ENCODE measurements at places on chromosomes 6 and 20.

DNA sequence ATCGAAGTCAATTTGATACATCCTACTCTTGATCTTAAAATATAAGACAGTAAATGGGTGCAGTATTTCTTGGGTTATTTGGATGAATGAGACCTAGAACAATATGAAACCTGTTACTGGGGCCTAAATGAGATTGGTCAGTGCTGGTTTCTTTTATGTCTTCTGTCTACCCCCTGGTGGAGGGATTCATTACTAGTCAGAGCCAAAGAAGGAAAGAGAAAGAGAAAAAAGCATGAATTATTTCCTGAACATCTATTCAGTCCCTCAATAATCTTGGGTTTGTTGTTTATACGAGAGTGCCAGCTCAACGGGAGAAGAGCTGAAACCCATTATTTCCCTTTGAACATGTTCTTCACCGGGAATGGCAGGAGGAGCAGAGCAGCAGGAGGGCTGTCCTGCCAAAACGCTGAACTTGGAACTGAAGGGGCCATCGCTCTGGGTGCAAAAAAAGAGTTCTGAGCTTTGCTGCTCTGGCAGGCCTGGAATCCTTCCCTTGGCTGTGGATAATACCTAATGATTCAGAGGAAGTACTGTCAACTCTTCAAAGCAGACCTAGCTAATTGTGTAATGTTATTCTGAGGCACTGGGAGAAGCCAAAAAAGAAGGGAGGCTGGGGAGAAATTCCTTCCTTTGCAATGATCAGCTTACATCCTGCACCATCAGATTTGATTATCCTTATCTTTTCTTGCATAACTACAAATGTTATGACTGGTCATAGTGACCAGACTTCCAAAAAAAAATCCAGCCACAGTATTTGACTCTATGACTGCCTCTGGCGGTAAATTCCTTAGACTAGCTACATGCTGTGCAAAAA is 72.0 kb downstream of the BLOC1S5 start:
- no peak for DNase-seq

- DNase-seq = peak; percentile 85
Measured at GRCh38 chr20:41692479-41693135, 74.4 kb upstream of the CHD6 start.

DNA sequence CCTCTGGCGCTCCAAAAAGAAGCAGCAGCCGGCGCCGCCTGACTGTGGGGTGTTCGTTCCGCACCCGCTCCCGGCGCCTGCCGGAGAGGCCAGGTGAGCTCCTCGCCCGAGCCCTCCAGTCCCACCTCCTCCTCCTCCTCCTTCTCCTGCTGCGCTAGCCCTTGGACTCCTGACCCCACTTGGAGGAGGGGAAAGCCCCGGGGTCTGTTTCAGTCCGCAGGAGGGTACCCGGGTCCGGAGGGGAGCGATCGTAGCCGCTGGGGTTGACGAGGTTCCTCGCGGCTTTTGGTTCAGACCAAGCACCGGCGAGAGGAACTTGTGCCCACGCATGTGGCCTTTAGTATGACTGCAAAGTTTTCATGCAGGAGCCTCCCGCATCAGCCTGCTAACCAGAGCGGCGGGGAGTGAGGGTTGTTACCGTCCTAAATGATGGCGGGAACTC is 493 bp downstream of the CRYBG1 start:
- no peak for DNase-seq

GRCh38 chr6:143528164-143528811 is 16.8 kb upstream of the FUCA2 start:
- no peak for DNase-seq

GRCh38 chr6:108751851-108752732 is 96.1 kb upstream of the ARMC2 start:
- DNase-seq = no peak

- no peak for DNase-seq
Measured at GRCh38 chr6:96724641-96725040, 112.6 kb downstream of the GPR63 start.

GRCh38 chr6:160358225-160359119 is 10.3 kb downstream of the SLC22A3 start:
- DNase-seq = no peak

GRCh38 chr6:37171201-37171969 is 1.4 kb downstream of the PIM1 start:
- no peak for DNase-seq

DNA sequence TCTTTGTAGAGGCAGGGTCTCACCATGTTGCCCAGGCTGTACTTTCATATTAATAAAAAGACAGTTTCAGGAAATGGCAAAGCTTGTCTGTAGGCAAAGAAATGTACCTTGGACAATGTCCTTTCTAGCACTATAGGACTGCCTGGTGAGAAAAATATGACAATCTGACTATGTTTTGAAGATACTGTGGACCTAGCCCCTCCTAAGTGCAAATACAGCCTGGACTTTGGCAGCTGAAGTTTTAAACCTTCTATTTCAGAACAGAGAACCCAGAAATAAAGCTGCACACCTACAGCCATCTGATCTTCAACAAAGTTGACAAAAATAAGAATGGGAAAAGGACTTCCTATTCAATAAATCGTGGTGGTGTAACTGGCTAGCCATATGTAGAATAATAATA is 18.9 kb upstream of the IL17A start:
- DNase-seq = no peak

- DNase-seq = no peak
Measured at GRCh38 chr6:21942897-21943296, 349.3 kb downstream of the SOX4 start.

- no peak for DNase-seq
Measured at GRCh38 chr20:32329817-32330554, 28.1 kb upstream of the ASXL1 start.

- no peak for DNase-seq
Measured at GRCh38 chr6:16441262-16441661, 202.9 kb downstream of the GMPR start.

GRCh38 chr6:142913511-142914047 is 31.4 kb downstream of the HIVEP2 start:
- DNase-seq = no peak

DNA sequence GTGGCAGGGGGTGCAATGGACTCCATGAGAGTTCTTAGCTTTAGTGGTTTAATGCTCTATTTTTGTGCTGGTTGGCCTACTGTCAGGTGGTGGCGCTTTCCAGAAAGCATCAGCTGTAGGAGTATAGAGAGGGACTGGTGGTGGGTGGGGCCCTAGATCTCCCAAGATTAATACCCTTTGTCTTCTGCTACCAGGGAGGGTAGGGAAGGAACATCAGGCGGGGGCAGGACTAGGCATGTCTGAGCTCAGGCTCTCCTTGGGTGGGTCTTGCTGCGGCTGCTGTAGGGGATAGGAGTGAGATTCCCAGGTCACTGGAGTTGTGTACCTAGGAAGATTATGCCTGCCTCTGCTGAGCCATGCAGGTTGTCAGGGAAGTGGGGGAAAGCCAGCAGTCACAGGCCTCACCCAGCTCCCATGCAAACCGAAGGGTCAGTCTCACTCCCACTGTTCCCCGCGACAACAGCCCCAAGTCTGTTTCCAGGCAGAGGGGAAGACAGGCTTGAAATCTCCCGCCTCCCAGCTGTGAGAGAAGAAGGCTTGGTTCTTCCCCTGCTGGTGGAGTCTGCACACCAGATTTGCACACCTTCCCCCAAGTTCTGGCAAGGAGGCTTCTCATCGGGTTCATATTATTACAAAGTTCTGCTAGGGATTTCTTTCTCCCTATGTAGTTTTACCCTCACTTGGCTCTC is 46.7 kb upstream of the PKIB start:
- no peak for DNase-seq

DNA sequence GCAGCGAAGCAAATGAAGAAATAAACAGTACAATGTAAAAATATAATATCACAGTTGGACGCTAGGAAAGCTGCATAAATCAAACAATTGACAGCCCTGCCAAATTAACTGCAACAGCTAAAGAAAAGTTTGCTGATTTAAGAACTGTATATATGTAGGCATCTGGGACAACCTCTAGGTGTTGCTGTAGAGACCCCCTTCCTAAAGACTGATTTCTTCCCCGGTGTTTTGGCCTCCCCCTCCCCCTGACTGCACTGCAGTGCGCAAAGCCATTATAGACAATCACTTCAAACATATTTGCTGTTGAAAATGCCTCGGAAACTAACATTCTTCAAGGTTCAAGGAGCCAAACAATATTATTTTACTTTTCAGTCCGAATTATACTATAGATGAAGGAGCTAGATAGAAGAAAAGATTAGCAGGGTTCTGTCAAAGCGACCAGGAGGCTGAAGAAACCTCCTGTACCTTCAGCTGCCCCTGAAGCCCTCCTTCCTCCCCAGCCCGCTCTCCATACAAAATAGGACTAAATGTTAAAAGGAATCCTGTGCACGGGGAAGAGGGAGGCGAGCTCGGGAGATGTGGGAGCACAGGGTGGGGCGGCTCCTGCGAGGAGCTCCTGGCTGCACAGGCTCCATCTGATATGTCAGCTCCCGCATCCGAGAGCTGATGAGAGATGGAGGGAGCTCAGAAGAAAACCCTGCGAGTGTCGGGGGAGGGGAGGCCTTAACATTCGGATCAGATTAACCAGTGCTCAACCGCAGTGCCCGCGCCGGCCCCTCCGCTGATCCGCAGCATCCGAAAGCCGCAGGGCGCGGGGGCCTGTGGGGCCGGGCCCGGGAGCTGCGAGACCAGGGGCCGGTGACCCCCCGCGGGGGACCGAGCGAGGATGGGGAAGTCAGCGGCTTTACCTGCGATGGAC is 822 bp downstream of the ELOVL4 start:
- peak; percentile 38 for DNase-seq

- DNase-seq = no peak
Measured at GRCh38 chr6:56065408-56065807, 182.0 kb downstream of the COL21A1 start.

DNA sequence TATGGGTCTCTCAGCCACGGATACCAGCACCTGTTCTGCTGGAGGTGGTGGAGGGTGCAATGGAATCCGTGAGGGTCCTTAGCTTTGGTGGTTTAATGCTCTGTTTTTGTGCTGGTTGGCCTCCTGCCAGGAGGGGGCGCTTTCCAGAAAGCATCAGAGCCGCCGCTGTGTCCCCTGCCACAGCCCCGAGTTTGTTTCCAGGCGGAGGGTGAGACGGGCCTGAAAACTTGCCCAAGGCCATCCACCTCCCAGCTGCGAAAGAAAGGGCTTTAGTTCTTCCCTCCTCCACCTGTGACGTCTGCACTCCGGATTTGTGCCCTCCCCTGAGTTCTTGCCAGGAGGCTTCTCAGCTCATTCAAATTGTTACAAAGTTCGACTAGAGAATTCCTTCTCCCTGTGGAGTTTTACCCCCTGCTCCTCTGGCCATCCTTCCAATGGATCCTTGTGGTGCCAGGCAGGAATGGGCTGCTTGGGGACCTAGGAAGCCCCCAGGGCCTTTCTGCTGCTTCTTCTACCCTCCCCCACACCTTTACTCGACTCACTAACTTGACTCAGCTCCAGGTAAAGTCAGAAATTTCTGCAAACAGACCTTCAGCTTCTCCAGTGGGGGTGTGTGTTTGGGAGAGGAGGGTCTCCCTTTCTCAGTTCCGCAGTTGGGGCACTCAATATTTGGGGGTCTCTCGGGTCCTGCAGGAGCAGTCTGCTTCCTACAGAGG is 873.7 kb downstream of the KIF16B start:
- DNase-seq = no peak

GRCh38 chr20:19712721-19713260 is 45.3 kb upstream of the RIN2 start:
- DNase-seq = no peak

GRCh38 chr6:69284176-69284730 is 512.6 kb downstream of the LMBRD1 start:
- DNase-seq = no peak

GRCh38 chr6:37625591-37626374 is 71.9 kb downstream of the MDGA1 start:
- DNase-seq = no peak

DNA sequence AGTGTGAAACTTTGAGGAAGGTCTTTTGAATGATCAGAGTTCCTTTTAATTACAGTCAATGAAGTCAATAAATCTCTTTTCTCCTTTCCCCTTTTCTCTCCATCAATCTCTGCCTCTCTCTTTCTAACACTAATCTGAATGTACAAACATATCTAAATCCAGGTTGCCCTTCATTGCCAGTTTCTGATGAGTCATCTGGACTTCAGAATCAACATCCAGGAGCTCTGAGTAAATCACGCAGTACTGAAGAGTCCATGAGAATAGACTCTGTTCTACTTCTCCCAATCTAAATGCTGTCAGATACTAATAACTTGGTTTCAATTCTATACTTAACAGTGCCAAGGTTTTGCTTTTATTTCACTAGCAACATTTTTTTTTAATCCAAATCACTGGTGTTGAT is 238.7 kb upstream of the THEMIS start:
- no peak for DNase-seq

DNA sequence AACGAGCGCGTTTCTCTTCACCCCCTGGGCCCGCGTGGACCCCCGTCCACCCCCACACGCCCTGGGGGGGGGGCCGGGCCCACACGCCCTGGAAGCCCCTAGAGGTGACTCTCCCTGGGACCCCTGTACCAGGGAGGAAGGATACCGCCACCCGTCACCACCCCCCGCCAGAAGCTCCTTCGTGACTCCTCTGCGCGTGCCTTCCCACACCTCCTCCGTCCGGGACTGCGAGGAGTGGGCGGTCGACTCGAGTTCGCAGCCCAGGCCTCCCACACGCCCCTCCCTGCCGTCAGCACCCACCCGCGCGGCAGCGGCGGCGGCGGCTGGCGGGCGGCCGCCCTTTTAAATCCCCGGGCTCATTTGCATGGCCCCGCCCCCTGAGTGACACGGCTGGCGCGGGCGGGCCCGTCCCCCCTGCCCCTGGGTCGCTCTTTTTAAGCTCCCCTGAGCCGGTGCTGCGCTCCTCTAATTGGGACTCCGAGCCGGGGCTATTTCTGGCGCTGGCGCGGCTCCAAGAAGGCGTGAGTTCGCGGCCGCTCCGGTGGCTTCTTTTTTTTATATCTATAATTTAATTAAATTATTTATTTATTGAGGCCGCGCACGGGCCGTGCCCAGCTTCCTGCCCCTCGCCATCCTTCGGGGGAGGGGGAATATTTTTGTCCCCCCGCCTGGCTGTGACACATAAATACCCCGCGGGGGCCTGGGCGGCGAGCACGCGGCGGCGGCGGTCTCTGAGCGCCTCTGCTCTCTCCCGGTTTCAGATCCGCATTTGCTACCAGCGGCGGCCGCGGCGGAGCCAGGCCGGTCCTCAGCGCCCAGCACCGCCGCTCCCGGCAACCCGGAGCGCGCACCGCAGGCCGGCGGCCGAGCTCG is at the start of gene HMGA1:
TSS of gene HMGA1 (plus strand) at position 431 of the 873 bp plus-strand sequence. CDS start 3,908 bp downstream, outside the sequence.
- no peak for DNase-seq

DNA sequence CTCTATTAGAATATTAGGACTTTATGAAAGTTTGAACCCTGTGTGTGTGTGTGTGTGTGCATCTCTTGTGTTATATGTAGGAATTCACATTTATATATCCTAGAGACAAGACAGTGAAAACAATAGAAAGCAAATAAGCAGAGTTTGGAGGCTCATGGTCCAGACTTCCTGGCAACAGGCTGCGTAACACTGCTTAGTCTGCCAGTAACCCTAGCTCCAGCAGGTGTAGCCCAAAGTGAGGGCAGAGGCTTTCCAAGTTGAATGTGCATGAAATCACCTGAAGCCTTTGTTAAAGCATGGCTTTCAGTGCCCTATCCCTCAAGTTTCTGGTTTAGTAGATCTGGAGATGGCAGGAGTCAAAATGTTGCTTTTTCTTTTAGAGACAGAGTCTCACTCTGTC is 569.9 kb downstream of the KIF16B start:
- no peak for DNase-seq

GRCh38 chr20:40777653-40778052 is 88.6 kb upstream of the MAFB start:
- DNase-seq = no peak

- DNase-seq = peak; percentile 70
Measured at GRCh38 chr6:166862287-166862977, 93.9 kb downstream of the RNASET2 start.

All from nucleus accumbens (tissue), 56 donors.